ENCODE measurements at places on chromosomes 3 and 15.

- no peak for DNase-seq
Observed at GRCh38 chr3:183816681-183817510, 8.5 kb downstream of the MAP6D1 start.

GRCh38 chr15:43908516-43909050 lies 81.8 kb downstream of the WDR76 start:
- DNase-seq: no peak

DNA sequence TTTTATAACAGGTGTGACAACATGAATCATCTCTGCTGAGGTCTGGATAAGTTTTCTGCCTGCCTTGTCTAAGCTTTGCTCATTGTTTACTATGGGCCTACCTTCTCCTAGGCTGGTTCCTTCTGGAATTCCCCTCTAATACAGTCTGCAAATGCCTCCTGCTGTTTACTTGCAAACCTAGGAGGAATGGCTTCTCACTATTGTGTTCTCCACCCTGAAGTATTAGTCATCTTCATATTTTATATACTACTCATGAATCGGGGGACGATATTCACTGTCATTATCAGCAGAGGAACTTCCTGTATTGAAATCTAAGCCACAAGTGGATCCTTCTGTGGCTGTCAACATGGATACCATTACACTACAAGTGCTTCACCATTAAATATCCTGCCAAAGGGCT lies 154.8 kb downstream of the PLCL2 start:
- DNase-seq: no peak

GRCh38 chr3:77149382-77149781 lies 109.5 kb downstream of the ROBO2 start:
- no peak for DNase-seq

- no peak for DNase-seq
Observed at GRCh38 chr3:39267631-39268548, 11.9 kb downstream of the CX3CR1 start.

DNA sequence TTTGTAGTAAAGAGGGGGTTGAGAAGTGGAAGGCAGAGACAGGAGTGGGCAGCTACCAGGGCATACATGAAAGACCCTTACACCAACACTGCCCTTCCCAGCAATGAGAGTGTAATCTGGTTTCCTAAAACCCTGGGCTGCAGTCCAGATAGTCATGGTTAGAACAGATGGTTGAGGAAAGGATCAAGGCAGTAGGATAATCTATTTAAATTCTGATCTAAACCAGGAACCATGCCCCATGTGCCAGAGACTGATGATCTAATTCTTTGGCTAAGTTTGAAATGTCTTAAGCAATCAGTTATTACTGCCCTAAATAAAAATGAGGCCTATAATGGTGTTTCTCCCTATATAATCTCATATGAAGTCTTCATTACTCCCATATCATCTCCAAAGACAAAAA lies 59.6 kb downstream of the PRTG start:
- no peak for DNase-seq

GRCh38 chr3:8838234-8838633 lies 68.8 kb upstream of the OXTR start:
- no peak for DNase-seq

- no peak for DNase-seq
Observed at GRCh38 chr15:49101536-49101935, 53.9 kb downstream of the COPS2 start.

DNA sequence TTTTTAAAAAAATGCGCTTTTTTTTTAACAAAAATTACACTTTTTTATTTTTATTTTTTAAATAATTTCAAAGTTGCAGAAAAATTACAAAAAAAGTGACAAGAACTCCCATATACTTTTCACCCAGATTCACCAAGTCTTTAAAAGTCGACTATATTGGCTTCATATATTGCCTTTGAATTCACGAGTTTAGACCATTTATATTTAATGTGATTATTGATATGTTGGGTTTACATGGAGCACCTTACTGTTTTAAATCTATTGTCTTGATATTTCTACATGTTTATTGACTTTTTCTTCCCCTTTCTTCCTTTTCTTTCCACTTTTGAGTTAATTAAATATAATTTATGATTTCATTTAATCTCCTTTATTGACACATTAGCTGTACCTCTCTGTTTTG lies 127.2 kb downstream of the OPA1 start:
- no peak for DNase-seq

DNA sequence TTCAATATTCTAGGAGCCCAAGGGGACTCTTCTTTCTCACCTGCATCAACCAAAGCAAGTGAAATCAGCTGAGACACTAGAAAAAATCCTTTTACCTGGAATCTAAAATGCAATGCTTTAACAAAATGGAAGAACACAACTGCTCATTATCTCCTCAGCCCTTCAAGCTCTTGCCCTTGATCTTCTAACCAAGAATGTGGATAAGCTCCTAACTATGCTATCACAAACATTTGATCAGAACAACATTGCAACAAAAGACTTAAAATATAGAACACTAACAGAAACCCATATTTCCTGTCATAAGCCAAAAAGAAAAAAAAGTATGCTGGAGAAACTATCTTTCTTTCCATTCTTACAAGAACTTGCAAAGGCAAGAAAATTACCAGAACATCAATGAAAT lies 12.6 kb downstream of the RBM15B start:
- DNase-seq: no peak

DNA sequence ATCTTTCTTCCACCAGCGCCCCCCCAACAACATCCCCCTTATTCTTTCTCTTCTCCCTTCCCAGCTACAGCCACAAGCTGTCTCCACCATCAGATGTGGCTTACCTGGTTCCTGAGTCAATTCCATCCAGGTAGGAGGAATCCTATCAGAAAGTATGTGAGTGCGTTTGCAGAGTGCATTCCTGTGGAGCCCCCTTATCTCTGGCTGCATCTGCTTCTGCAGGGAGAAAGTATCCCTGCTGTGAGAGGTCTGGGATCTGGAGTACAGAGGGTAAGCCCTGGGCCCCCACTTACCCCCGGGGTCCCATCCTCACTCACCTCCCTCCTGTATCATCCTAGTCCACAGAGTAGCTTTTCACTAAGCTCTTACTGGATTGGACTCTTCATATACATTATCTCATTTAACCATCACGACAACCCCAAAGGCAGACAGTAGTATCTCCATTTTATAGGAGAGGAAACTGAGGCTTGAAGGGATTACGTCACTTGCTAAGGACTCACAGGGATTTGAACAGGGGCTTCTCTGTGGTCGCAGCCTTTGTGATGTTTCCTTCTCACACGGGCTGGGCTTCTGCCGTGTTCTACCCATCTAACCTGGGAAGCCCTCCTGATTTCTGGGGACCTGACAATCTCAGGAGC lies 22.2 kb upstream of the MAGEF1 start:
- DNase-seq: no peak

DNA sequence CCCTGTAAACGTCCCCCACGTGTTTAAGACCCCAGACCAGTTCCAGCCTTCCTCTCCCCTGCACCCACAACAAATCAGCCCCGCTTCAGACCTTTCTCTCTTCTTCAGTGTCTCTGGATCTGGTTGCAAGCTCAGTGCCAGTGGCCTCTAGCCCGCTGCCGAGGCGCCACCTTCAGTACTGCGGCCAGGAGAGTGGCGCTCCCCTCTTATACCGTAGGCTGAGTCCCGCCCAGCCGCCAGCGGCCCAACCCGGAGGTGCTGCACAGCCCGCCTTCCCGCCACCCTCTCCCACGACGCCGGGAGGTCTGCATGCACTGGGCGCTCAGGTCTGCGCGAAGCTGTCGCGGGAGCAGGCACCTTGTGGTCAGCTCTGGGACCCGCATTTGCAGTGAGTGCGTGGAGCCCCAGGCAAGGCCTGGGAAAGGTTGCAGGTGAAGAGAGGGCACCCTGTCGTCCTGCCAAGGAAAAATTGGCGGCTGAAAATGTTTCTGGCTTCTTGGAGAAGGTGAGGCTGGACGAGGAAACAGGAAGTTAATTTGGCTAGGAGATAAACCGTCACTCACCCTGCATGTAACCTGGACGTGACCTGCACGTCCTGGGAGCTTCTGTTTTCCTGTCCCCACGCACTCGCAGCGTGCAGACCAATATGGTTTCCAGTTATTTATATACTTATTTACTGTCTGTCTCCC lies at the start of gene C2CD4B:
C2CD4B (minus strand) TSS at position 182 of the 689 bp plus-strand sequence. CDS start 301 bp downstream, outside the sequence.
- peak; percentile 10 for DNase-seq

DNA sequence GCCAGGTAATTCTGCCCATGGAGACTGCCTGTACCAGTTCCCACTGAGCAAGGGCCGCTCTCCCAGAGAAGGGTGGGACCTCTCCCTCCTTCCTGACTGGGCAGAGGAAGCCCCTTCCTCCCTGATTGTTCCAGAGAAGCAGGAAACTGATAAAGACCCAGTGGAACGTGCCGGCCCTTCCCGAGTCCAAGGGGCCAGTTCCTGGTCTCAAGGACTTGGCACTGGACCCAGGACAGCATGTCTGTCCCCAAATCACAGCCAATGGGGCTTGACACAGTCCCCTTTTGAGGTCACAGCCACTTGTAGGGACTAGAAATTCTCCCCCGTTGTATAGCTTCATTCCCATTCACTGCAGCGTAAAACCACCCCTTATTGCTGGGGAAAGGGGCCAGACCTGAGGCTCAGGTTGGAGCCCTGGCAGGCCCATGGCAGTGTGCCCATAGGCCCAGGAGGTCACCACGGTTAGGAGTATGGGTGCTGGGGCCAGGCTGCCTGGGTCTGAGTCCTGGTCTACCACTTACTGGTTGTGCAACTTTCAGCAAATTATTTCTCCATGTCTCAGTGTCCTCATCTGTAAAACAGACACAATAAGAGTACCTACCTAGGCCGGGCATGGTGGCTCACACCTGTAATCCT lies 18.1 kb downstream of the CSRNP1 start:
- DNase-seq: no peak

GRCh38 chr15:79977431-79978054 lies 6.5 kb upstream of the BCL2A1 start:
- no peak for DNase-seq

DNA sequence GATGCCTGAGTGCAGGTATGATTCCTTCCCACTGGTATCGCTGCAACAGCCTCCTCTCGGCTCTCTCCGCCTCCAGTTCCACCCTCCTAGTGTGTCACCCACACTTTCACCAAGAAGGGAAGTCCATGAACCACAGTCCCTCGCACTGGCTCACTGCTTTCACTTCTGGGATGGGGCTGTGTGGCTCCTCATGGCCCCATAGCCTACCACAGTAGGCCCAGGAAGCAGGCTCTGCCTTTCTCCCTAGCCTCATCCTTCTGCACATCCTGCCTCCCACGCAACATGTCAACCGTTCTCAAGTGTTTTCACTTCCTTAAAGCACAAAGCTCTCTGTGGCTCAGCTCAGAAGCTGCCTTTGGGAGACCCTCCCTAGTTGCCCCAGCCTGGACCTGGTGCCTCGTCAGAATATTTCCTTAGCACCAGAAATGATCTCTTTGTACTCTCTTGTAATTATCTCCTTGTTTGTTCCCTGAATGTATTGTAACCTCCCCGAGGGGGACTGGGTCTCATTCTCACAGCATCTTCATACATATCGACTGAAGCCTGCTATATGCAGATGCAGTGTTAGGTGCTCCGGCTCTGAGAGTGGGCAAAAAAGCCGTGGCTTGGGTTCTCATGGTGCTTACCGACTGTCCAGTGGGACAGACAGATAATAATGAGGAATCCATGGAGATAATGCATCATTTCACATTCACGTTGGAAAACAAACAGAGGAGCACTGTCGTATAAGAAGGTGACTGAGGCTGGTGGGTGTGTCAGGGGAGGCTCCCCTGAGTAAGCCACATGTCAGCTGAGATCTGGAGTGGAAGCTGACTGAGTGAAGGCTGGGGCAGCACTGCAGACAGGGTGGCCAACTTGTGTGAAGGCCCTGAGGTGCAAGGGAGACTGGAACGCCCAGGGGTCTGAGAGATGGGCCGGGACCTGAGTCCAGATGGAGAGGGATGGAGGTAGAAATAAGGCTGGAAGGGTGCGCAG lies 107.1 kb downstream of the DGKG start:
- DNase-seq: no peak

DNA sequence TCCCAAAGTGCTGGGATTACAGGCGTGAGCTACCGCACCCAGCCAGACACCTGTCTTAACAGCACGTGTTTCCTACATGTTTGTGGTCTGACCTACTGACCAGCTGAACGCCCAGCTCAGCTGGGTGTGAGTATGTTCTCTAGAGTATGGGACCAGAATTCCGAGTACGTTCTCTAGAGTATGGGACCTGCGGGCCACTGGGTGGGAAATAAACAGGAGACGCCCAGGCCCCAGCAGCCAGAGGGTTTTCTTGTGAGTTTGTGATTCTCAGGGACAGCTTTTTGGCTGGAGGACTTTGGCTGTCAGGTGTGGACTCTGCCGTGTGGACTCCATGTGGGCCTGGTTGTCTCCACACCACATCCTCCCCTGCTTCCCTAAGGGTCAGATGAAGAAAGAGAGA lies 87.3 kb downstream of the CHRD start:
- DNase-seq: no peak

DNA sequence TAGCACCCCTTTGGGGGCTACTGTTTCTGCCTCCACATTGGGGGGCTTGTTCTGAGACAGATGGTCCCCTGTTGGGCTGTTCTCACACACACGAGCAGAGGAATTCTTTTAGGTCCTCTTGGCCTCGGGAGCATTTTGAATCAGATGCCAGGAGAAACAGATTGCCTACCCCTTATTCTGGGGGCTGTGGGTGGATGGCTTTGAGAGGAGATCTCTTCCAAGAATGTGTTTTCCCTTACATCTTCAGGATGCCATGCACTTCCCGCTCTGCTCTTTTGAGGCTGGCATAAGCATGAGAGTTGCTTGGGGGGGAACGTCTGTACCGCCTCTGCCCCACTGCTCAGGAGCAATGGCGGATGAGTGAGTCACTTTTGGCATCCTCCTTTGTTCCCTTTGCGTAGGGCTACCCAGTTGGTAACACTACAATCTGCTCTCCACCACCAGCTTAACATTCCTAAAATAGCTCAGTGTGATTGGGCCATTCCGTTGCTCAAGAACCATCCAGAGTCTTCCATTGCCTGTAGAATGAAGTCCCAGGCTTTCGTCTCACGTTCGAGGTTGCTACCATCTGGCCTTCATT lies 154.4 kb downstream of the RPLP1 start:
- DNase-seq: no peak

GRCh38 chr3:77081240-77081661 lies 41.4 kb downstream of the ROBO2 start:
- no peak for DNase-seq

GRCh38 chr15:62324382-62324781 lies 159.3 kb upstream of the C2CD4B start:
- DNase-seq: no peak

GRCh38 chr15:41474436-41474835 lies 19.2 kb upstream of the ITPKA start:
- DNase-seq: no peak

DNA sequence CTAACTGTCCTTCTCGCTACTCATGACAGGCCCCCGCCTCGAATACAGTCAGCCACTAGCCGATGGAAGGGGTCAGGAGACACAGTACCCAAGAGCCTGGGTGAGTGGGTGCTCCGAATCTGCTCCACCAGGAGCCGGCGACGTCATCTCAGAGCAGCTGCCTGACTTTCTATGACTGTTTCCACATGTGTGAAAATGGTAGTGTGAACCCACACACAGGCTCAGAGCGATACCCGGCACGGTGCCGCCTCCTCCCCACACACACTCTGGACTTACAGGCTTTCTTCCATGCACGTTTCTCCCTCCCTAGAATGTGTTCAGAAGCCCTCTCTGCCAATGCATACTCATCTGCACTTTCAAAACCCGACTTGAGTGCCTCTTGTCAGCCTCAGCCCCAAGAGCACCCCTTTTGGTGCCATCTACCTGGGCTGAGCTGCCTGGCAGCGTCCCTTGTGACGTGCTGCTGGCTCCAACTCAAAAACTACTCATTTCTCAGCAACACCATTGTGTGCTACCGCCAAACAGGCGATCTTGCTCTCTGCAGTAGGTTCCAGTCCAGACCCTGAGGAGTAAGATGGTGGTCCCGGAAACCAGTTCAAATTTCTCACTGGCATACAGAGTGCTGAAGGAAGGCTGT lies 29.7 kb downstream of the VGLL4 start:
- DNase-seq: no peak

Data from right renal cortex interstitium (tissue), 3 donors.